Psoas muscle (tissue), 8 donors: ENCODE measurements at places on chromosomes 1 and 21.

DNA sequence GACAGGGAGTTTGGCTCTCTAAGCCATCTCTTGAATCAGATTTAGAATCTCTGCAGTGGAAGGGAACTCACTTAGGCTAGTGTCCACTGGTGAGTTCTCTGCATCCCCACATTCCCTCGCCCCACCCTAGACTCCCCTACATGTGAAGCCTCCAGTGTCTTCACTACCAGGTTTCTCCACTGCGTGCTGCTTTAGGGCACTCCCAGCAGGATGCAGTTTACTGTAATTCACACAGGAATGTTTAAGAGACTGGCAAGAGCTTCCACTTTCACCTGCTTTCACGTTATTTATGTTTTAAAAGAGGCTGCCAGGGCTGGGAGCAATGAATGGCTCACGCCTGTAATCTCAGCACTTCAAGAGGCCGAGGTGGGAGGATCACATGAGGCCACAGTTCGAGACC, 60.2 kb downstream of the KAZN start:
- DNase-seq, result no peak

- DNase-seq, result peak; percentile 50
Observed at GRCh38 chr1:48405400-48405799, 66.6 kb downstream of the SPATA6 start.

DNA sequence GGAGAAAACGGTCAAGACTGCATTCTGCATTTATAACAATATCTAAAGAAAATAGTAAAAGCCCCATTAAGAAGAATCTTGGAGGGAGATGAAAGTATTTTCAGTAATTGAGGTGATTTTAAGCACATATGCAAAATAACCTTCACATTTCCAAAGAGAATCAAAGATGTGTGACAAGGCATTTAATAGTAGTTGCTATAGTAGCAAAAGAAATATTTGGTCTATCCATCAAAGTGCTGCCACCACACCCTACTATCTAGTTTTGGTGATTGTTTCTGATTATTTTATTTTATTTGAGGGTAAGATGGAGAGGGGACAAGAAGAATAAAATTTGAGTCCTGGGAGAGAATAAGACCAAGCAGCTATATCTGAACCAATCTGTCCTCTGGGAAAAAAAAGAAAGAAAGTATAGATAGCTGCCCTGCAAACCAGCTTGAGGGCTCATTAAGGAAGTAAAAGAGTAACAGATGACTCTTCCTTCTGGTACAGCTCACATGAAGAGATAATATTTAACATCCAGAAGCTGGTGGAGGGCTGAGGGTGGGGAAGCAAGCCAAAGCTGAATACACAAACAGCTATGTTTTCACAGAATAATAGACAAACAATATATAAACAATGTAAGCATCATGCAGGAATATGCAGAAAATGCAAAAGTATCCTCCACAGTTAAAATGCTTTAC, 47.2 kb upstream of the RASAL2 start:
- DNase-seq, result no peak

DNA sequence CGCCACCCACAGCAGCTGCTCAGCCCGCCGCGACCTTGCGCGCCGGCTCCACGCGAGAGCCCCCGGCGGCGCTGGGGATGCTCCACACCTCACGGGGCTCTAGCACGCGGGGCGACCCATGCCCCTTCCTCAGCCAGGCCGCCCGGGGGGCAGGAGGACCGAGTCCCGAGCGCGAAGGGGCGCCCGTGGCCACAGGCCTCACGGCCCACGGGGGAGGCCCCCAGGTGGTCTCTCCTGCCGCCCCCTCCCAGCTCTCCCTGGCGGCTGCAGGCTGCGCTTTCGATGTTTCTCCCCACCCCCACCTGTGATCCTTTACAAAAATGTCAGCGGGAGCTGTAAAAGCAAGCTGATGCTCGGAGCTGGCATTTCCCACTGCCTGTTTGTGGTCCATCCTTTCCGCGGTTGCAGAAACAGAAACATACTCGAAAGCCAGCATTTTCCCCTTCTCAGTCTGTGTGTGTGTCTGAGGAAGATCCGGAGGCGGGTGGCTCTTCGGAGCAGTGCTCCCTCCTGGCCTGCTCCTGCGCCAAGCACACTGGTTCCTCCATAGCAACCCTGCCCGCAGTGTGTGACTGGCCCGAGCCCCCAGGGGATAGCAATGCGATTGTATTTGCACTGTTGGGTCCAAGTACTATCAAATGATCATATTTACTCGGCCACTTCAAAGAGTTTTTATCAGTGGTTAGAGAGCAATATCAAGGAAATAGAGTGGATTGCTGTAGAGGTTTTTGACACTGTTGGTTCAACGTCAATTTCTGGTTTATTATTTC, 2.1 kb downstream of the KIF26B start:
- DNase-seq, result no peak

DNA sequence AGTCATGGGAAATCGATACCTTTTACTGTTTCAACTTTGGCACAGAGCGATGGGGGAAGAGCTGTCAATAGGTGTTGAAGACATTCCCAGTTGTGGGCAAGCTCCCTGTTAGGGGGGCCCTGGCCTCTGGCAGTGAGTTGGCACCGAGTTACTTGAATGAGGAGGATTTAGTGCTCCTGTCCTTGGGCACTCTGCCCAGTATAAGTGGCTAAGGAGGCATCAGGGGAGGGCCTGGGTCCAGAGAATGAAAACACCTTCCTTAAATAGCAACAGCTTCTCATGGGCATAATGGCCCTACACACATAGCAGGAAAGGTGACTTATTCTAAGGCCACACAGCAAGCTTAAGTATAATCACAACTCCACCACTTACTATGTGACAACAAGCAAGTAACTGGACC, 664.4 kb downstream of the PTPRU start:
- no peak for DNase-seq

DNA sequence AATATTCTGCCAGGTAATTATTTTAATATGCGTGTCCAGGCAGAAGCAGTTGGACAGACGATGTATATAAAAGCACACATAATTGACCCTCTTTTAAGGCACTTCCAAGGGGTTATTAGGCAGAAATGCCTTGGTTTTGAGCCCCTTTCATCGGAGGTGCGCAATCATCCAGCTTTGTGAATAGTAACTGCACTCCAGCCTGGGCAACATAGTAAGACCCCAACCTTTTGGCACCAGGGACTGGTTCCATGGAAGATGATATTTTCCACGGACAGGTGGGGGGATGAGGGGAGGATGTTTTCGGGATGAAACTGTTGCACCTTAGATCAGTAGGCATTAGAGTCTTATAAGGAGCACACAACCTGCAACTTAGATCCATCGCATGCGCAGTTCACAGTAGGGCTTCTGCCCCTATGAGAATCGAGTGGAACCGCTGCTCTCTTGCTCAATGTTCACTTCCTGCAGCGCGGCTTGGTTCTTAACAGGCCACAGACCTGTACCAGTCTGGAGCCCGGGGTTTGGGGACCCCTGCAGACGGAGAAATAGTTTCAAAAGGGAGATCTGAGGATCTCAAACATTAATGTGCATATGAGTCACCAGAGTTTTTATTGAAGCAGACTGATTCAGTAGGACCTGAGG, 1.8 kb upstream of the MCOLN2 start:
- no peak for DNase-seq

DNA sequence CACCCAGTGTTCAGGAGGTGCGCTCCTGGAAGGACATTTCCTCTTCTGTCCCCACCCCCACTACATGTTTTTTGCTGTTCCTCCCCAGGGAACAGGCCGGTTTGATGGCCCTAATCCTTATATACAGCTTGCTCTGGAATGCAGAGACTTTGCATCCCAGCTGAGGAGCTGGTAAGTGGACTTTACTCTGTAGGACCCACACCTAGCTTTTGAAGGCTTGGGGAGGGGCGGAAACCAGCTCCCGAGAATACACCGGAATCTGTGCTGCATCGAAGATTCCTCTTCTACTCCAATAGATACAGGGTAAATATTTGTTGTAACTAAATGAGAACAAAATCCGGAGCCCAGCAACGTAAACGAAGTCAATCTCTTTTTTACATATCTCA, 1.2 kb upstream of the CGN start:
- no peak for DNase-seq

DNA sequence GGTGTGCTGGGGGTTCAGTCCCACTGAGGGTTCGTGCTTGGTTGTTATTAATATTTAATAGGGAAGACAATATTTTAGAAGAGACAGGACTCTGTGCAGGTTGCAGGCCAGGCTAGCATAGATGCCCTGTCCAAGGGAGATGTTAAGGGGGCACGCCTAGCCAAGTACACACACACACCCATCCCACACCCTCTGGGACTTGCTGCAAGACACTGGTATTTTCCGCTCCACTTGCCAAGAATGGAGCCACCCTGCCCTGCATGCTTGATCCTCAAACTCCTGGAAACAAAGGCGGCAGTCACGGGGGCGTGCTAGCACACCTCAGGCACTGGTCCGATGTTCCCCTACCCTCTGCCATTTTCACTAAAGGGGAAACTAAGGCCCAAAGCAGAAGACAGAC, 99.1 kb downstream of the MRPL37 start:
- DNase-seq, result no peak

GRCh38 chr1:17539477-17540254, at the start of gene ARHGEF10L:
ARHGEF10L (plus strand) TSS chr1:17539698; CDS start chr1:17580596, 40,898 bp downstream.
- peak; percentile 65 for DNase-seq

DNA sequence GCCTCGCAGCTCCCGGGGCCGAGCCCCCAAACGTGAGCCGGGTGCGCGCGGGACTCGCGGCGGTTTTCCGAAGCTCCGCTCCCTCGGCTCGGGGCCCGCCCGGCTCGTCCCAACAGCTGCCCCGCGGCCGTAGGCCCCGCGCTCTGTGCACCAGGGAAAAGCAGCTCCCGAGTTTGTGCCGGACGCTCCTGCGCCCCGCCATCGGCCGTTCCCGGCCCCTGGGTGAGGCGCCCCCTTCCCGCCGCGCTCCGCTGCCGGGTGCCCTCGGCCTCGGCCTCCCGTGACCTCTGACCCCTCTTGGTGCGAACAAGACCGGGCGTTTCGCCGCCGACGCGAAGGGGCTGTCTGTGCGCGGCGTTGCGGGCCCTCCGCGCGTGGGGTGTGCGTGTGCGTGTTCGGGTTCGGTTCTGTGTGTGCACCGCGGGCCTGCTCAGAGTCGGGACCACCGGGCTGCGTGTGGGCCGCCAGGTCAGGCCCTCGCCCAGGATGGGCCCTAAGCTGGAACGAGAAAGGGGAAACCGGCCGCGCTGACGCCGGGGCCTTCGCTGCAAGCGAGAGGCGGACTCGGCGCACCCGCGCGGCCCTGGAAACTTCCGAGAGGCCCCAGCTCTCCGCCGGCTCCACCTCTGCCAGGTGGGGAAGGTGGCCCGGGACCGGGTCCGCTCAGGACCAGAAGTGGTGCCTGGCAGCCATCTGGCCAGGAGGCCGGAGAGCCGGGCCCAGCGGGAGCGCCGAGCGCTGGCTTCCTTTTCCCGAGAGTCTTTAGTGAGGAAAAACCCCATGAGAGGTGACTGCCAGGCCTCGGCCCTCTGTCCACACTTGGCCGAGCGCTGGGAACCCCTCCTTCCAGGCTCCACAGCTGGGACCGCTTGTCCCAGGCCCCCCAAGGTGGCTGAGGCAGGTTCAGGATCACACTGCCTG, 1.9 kb downstream of the PRDM16 start:
- DNase-seq, result peak; percentile 16

DNA sequence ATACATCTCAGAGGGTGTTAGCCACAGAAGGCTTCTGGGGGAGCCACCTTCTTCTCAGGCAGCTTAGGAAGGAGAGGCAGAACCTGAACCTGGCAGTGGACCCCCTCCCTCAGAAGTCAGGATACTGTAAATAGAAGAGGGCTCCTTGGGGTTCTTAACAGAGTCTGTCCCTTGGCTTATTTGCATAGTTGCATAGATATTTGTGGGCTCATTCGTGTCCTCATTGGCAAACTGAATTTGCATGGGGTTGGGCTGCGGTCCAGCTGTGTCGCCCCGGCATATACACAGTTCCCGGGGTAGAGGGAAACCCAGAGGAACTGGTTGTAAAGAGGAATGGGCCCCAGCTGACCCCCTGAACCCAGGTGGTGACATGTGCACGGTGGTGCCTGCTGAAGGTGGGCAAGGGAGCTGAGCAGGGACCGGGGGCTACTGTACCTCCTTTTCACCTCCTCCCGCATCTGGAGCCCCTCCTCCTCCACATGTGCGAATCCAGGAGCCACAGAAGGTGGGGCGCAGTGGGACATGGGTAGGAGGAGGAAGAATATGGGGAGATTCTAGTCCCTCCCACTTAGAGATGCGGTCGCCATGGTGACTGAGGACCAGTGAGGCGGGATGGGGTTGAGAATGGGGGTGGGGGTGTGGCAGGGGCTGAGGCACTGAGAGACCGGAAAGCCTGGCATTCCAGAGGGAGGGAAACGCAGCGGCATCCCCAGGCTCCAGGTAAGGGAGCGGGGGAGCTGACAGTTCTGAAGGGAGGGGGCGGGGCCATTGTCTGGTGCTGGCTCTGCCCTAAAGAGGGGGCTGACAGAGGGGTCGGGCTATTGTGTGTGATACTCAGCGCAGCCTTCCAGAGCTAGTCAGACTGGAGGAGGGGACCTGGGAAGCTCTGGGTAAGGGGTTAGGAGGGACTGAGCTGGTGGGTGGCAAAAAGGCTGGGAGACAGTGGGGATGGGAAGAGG, 3.7 kb upstream of the SEMA4A start:
- DNase-seq, result no peak

DNA sequence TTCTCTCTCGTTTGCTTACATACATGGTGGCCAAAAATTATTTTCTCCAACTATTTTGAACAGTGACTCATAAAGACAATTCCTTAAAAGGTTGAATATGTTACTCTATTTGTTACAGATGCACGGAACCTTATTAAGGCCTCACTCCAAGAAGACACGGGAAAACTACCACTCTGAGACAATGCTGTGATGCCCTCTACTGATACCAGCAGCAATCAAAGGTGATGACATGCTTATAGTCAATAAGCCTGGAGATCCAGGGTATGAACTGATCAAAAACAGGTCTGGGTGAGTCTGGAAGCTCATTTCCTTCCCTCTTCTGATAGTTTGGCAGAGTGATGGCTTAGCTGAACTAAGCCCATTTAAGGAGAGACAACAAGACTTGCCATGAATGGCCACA, 563.0 kb downstream of the LRRIQ3 start:
- no peak for DNase-seq

DNA sequence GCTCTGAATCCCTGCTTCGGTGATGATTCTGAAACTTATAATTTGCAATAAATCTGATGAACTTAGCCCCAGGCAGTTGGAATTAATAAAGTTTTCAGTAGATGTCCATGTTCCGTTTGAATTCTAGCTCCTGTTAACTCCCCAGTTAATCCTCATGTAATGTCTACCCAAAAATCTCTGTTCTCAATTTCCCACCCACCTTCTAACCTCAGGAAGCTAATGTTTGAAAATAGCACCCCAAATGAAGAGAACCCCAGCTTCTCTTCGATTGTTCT, 3.6 kb downstream of the MYOG start:
- no peak for DNase-seq

GRCh38 chr1:23224739-23225648, 7.7 kb upstream of the HTR1D start:
- DNase-seq, result peak; percentile 20

- DNase-seq, result no peak
Observed at GRCh38 chr1:117215733-117216462, 5.2 kb upstream of the VTCN1 start.

DNA sequence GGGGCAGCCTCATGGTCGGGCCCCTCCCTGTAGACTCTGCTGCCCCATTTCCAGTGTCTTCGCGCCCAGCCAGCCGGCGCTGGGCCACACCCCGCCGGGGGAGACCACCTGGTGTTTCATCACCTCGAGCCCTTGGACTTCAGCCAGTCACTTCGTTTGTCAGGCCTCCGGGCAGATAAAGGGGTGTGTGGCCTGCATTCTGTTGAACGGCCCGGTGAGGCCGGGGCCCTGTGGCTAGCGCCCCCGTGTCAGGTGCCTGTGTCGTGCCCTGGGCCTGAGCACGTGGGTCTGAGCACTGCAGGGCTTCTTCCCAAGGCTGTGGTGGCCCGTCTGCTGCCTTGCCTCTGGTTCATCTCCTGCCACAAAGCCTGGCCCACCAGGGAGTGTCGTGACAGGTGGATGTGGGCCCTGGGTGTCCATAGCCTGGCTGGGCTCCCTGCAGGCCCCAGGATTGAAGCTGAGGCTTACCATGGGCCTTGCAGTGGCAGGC, 65.2 kb upstream of the DIP2A start:
- peak; percentile 75 for DNase-seq
